ENCODE measurements at places on chromosomes 2 and 18.

- DNase-seq = no peak
Measured at GRCh38 chr2:217647925-217648324, 354.9 kb downstream of the TNS1 start.

GRCh38 chr2:132676999-132677398, 7.0 kb upstream of the LYPD1 start:
- DNase-seq = no peak

DNA sequence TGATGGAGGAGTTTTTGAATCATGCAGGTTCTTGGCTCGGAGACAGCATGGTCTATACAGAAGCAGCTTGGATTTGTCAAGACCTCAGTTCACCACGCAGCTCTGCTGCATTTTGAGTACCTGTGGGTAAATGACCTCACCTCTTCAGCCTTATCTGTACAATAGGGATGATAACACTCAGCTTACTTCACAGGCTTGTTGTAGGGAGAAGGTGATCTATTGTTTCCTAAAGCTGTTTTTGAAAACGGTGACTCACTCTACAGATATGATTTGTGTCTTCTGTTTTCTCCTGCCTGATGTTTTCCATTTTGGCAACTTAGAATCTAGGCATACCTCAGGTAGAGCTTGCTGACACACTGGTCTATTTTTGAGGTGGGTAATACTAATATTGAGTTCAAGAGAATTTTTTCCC, 80.3 kb downstream of the FMNL2 start:
- DNase-seq = no peak

- DNase-seq = no peak
Measured at GRCh38 chr2:23412556-23413155, 27.7 kb downstream of the KLHL29 start.
